ENCODE measurements at places on chromosomes 5 and 9.

- no peak for DNase-seq
Measured at GRCh38 chr5:138911441-138911840, 36.3 kb upstream of the LRRTM2 start.

- no peak for DNase-seq
Measured at GRCh38 chr9:132018957-132019405, 60.7 kb downstream of the MED27 start.

DNA sequence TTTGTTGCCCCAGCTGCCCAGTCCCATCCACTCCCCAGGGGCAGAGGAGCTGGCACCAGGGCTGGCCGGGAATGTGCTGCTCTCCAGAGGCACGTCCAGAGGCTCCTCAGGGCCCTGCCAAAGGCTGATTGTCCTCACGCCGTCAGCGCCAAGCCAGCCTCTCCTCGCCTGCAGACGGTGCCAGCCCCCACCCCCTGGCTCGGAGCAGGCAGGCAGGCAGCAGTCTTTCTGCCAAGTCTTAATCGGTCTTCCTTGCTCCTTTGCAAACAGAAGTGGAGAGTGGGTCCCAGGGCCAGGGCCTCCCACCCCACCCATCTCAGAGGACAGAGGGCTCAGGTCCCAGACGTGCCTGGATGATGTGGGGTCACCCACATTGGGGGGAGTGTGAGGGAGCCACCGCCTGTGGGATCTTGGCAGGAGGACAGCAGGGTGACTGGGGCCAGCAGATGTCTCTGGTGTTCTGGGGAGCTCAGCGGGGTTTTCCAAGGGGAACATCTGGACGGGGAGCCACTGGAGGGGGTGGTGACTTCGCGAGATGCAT is 36.3 kb downstream of the FAM163B start:
- DNase-seq = no peak

DNA sequence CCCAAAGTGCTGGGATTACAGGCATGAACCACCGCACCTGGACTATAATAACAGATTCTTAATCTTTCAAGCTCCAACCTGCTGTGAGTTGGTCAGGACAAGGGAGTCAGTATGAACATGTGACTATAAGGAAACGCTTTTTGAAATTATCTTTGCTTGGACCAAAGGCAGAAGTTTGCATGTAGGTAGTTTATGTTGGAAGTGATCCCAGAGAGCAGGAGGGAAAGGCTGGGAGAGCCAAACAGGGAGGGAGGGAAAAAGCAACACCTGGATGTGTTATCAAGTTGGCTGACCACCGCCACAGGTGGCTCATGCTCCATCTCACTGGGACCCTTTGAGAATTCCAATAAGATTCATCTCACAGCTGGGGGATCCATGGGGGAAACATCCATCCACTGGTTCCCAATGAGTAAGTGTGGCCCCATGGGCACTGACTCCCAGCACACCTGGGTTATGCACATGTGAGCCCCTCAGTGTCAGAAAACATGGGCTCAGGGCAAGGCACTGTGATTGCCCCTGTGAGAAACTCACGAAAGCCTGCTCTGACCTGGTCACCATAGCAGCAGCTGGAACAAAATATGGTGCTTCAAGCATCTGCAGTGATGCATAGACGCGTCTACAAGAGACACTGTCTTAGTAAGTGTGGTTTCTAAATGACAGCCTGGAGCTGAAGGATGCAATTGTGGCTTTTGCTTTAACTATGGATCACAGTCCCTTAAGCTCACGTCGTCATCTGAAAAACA is 62.1 kb downstream of the ARSB start:
- DNase-seq = no peak

- no peak for DNase-seq
Measured at GRCh38 chr9:128946571-128947276, 679 bp downstream of the DOLK start.

- DNase-seq = no peak
Measured at GRCh38 chr5:169909945-169910344, 70.3 kb downstream of the INSYN2B start.

DNA sequence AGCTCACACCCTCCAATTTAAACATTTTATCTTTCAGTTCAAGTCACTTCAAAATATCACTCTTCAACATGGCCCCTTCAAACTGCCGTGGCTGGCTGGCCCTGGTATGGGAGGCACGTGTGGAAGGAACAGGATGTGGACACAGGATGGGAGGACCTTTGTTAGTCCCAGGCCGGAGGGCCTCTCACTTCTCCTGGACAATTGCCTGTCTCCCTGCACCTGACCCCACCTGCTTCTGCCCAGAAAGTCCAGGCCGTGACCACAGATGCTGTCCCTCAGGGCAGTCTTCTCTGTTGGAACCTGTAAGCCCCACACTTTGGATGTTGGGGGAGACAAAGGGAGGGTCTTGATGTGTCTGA is 19.4 kb downstream of the AMBP start:
- DNase-seq = no peak

DNA sequence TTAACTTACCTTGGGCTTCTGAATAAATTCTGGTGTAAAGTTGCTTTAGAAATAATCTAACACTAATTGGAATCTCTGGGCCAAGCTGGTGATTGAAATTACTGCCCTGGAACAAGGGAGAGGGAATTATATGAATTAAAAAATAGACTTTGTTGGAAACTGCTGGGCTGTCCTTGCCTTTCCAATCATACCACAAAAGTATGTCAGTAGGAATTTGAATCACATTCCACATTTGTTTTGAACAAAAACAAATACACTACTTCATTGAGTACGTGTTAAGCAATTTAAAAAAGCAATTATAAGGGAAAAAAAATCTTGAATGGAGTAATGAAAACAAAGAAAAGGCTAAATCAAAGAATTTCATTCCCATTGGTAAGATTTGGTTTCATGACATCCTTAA is 102.5 kb upstream of the SREK1 start:
- no peak for DNase-seq

GRCh38 chr9:69265891-69266290 is 59.1 kb upstream of the ENTREP1 start:
- DNase-seq = no peak

- no peak for DNase-seq
Measured at GRCh38 chr9:137705443-137705863, 86.6 kb downstream of the EHMT1 start.

All from GDM1 (cell line).